ENCODE measurements at places on chromosomes 12 and 14. TPM values are rescaled to one million over a fixed set of nuclear protein-coding genes. Genes with fewer than 3 reads are reported as not detected.

DNA sequence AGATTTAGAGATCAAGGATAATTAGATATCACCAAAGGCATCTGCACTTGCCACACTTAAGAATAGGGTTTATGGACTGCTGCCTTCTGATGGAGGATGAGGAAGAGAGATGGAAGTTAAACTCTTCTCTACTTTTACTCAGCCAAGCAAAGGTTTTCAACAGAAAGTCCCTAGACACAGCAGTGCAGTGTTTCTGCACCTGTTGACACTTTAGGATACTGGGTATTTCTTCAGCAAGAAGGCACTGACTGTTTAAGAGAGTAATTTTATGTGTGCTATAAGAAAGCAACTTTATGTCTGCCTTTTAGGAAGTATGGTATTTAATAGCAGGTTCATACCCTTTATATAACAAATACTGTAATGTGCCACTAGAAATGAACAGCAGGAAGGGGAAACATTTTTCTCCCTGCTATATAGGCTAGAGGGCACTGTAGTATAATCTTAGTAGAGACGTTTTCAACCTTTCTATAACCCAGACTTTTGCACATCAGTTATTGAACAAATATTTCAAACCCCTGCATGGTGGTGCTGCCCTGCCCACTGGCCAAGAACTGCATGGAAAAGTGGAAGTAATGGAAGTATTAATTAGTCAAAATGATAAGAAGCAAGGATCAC lies 225.0 kb upstream of the GRIP1 start:
- no peak for DNase-seq

GRCh38 chr14:85319998-85320630 lies 209.8 kb upstream of the FLRT2 start:
- DNase-seq: no peak

GRCh38 chr14:55192054-55192621 lies 753 bp upstream of the DLGAP5 start:
- no peak for DNase-seq

- no peak for DNase-seq
Measured at GRCh38 chr12:8047842-8048241, 15.3 kb downstream of the FOXJ2 start.

GRCh38 chr12:124693111-124693723 lies 125.8 kb upstream of the NCOR2 start:
- no peak for DNase-seq

- DNase-seq: no peak
Measured at GRCh38 chr12:84874125-84874824, 38.3 kb downstream of the SLC6A15 start.

- DNase-seq: no peak
Measured at GRCh38 chr14:86935241-86935885, 1057.6 kb downstream of the GALC start.

- no peak for DNase-seq
Measured at GRCh38 chr12:101901777-101902176, 24.4 kb downstream of the DRAM1 start.

- DNase-seq: no peak
Measured at GRCh38 chr14:43161477-43161876, 1345.6 kb downstream of the FSCB start.

- no peak for DNase-seq
Measured at GRCh38 chr12:130474599-130475269, 137.0 kb downstream of the PIWIL1 start.

- DNase-seq: peak; percentile 52
Measured at GRCh38 chr12:11553871-11554533, 95.5 kb upstream of the ETV6 start.

The WIF1 gene
- not detected for total RNA-seq

The TPH2 gene
- 0.10 TPM for total RNA-seq

The LBHD2 gene
- total RNA-seq: not detected

The CEP170B gene
- total RNA-seq: 11.3 TPM

Data from endothelial cell (in vitro differentiated cells).